ENCODE measurements at places on chromosomes 5 and 9.

GRCh38 chr5:14250748-14251701, 107.9 kb downstream of the TRIO start:
- no peak for DNase-seq

DNA sequence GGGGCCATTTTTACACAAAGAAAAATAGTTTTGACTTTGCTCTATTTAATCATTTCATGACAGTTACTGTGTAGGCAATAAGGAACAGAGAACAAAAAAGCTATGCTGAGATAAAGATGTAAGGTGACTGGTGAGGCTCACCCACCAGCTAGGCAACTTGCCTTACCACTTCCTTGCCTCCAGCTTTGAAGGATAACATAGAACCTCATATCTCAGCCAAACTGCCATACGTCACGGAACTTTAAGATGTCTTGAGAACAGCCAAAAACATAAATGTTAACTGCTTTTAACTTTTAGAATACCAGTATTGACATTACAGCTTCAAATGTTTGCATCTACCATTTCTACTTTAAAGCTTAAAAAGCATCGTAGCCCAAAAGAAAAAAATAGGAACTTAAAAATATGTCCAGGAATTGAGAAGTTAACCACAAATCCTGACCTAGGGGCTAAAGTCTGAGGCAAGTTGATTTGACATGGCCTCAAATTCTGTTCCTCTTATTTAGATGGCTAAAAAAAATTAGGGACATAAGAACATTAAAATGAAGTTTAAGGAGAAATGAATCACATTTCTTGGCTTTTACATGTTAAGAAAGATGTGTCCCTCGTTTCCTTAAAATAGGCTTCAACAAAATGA, 7.7 kb upstream of the GCNT4 start:
- DNase-seq = no peak

DNA sequence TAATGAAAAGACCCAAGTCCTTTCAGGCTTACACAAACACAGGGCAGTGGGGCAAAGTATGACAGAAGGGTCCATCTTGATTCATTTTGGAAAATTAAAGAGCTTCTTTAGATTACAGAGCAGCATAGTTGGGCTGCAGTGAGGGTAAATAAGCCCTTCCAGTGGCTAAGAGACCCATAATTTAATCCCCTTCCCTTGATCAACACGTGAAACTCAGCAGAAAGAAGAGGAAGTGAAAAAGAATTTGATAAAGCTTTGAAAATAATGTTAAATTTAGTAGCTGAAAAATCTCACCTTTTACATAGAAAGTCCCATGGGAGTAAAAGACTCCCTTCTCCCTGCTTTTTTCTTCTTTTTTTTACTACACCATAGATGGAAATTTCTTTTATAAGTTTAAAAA, 87.6 kb downstream of the FREM1 start:
- DNase-seq = no peak

DNA sequence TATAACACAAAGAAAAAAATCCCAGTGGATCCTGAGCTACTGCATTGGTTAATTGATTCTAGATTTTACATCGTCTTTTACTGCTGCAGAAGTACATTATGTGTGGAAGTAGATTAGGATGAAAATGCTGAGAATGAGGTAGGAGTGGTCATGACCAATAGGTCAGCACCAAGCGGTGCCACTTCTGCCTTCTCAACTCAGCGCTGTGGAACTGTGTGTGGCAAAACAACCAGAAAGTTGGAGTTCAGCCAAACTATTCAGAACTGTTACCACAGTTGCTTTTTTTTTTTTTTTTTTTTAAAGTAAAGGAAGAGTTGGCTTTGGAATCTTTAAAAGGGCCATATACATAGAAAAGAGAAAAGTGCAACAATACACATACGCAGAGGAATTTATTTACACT, 24.2 kb downstream of the POU5F2 start:
- DNase-seq = no peak

GRCh38 chr5:149434162-149435014, 55.3 kb upstream of the IL17B start:
- DNase-seq = peak; percentile 64

- no peak for DNase-seq
These were observed 92.5 kb downstream of the CEMIP2 start for GRCh38 chr9:71675857-71676165.

DNA sequence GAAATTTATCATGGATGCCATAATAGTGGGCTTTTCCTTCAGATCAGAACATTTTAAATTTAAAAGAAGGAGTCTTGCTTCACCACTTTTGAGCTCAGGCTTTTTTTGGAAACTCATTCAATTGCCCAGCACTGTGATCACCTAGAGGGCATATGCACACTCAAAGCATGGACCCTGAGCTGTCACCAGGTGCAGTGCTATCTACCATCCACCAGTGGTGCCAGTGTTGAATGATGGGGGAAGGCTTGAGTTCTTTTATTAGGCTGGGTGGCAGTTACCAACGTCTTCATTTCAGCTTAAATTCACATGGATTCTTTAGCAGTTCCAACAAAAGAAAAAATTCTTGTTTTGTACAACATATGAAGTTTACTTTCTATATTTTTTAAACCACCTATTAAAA, 164.1 kb downstream of the CFAP90 start:
- no peak for DNase-seq
